ENCODE measurements at places on chromosomes 1 and 21. TPM values are rescaled to one million over a fixed set of nuclear protein-coding genes. Genes with fewer than 3 reads are reported as not detected.

The KRTAP10-12 gene
- not detected for total RNA-seq

GRCh38 chr1:232307296-232308017 is 322.5 kb downstream of the SIPA1L2 start:
- H3K27ac ChIP-seq, result no peak overlapping the region
- no peak overlapping the region for H3K4me3 ChIP-seq
- H3K27me3 ChIP-seq, result peaks cover 6% of the 10 kb centered on the region
- H3K36me3 ChIP-seq, result no peaks in the 10 kb centered on the region

DNA sequence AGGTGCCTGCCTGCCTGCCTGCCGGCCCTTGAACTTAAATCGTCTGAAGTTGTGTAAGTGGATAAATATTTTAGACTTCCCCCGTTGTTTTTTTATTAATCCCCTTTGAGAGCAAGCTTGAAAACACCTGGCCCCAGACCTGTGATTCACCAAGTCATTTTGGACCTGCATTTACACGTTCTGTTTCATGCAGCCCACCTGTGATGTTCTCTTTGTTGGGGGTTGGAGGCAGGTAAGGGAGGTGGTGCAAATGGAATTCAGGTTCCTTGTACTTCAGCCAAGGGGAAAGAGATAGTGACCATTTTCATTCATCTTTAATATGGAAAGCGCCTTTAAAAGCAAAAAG is 1.2 kb downstream of the SLC37A1 start:
- H3K36me3 ChIP-seq, result peaks cover 37% of the 10 kb centered on the region
- H3K4me1 ChIP-seq, result peaks cover 48% of the 10 kb centered on the region
- H3K4me3 ChIP-seq, result peak overlapping the region; percentile 84
- peak overlapping the region; percentile 53 for H3K27ac ChIP-seq

GRCh38 chr1:233518344-233518743 is 95.6 kb upstream of the KCNK1 start:
- peaks cover 4% of the 10 kb centered on the region for H3K27me3 ChIP-seq
- DNase-seq, result no peak
- H3K4me3 ChIP-seq, result no peak overlapping the region
- no peaks in the 10 kb centered on the region for H3K36me3 ChIP-seq
